ENCODE measurements at places on chromosomes 4 and X.

DNA sequence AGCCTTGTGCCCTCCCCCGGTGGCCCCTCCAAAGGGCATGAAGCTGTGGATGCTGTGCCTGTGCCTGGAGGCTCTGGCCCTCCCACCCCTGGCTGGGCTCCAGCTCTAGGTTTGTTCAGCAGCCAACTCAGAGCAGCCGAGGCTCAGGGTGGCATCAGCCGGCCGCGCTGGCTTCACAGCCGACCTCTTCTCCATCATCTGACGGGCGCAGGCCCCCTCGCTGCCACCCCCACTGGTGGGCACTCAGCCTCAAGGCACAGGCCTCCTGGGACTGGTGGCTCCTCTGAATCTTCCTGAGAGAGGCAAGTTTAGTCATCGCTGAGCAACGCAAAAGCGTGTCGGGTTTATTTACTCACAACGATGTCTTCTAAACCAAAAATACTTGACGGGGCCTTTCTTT is 46.0 kb downstream of the PCGF3 start:
- H3K27ac ChIP-seq: peak overlapping the region; percentile 43
- H3K4me3 ChIP-seq: no peak overlapping the region
- H3K36me3 ChIP-seq: peaks cover 30% of the 10 kb centered on the region
- no peaks in the 10 kb centered on the region for H3K4me1 ChIP-seq
- no peaks in the 10 kb centered on the region for H3K27me3 ChIP-seq

GRCh38 chr4:2451821-2452785 is 16.8 kb upstream of the RNF4 start:
- H3K36me3 ChIP-seq: no peaks in the 10 kb centered on the region
- no peaks in the 10 kb centered on the region for H3K27me3 ChIP-seq
- H3K4me1 ChIP-seq: no peaks in the 10 kb centered on the region
- no peak overlapping the region for H3K4me3 ChIP-seq
- DNase-seq: no peak
- no peak overlapping the region for H3K27ac ChIP-seq

GRCh38 chr4:44861756-44862155 is 135.4 kb upstream of the GNPDA2 start:
- no peak for DNase-seq
- H3K27me3 ChIP-seq: peaks cover 6% of the 10 kb centered on the region
- H3K4me3 ChIP-seq: no peak overlapping the region
- H3K27ac ChIP-seq: no peak overlapping the region
- H3K36me3 ChIP-seq: no peaks in the 10 kb centered on the region
- H3K4me1 ChIP-seq: peaks cover 4% of the 10 kb centered on the region

DNA sequence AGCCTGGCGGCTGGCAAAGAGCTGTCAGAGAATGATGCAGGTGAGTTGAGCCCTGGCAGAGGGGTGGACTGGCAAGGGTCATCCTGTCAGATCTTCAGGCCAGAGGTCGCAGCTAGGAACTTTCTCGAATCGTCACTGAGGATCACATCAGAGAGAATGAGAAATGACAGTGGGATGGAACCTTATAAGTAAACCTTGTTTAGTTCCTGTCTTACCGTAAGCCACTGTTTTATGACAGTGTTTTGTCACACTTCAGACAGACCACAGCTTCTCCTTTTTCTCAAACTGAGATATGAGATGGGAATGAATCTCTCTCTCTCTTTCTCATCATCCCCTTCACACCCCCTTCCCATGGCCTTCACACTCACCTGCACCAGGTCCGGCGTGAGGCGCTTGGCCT is 9.3 kb downstream of the DIPK2B start:
- no peak overlapping the region for H3K4me3 ChIP-seq
- no peak overlapping the region for H3K27ac ChIP-seq
- no peaks in the 10 kb centered on the region for H3K36me3 ChIP-seq
- peaks cover 15% of the 10 kb centered on the region for H3K4me1 ChIP-seq

- no peaks in the 10 kb centered on the region for H3K36me3 ChIP-seq
- peaks cover 4% of the 10 kb centered on the region for H3K27me3 ChIP-seq
- no peaks in the 10 kb centered on the region for H3K4me1 ChIP-seq
- H3K4me3 ChIP-seq: no peak overlapping the region
Observed at GRCh38 chrX:103158317-103158621, 56.6 kb upstream of the BEX4 start.

- no peak for DNase-seq
- no peak overlapping the region for H3K27ac ChIP-seq
- no peaks in the 10 kb centered on the region for H3K36me3 ChIP-seq
- H3K4me1 ChIP-seq: no peaks in the 10 kb centered on the region
- no peak overlapping the region for H3K4me3 ChIP-seq
Observed at GRCh38 chr4:186348433-186348832, 82.4 kb downstream of the F11 start.

DNA sequence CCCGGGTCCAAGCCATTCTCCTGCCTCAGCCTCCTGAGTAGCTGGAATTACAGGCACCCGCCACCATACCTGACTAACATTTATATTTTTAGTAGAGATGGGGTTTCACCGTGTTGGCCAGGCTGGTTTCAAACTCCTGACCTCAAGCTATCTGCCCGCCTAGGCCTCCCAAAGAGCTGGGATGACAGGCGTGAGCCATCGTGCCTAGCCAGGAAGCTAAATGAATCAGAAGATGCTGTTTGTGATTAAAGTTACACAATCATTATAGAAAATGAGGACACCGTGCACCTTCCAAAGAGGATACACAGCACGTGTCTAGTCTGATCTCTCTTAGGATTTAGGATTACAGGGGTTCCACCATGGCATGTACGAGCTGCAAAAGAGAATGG is 99.6 kb downstream of the DHRSX start:
- DNase-seq: no peak
- no peak overlapping the region for H3K27ac ChIP-seq
- peak overlapping the region; percentile 14 for H3K4me3 ChIP-seq

DNA sequence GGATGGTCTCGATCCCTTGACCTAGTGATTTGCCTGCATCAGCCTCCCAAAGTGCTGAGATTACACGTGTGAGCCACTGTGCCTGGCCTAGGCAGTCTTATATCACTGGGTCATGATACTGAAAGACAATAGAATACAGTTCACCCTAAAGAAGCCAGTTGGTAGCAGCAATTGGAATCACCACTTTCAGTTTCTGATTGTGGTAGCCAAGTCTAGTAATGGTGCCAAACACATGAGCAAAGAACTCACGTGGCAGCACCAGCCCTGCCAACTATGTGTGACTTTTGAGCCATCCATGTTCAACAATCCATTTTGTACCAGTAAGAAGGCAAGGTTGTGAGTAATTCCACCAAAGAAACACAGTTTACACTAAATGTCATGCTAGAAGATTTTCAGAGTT is 548.4 kb downstream of the KLHL13 start:
- no peaks in the 10 kb centered on the region for H3K27me3 ChIP-seq
- H3K36me3 ChIP-seq: peaks cover 2% of the 10 kb centered on the region
- H3K27ac ChIP-seq: no peak overlapping the region
- no peak for DNase-seq

DNA sequence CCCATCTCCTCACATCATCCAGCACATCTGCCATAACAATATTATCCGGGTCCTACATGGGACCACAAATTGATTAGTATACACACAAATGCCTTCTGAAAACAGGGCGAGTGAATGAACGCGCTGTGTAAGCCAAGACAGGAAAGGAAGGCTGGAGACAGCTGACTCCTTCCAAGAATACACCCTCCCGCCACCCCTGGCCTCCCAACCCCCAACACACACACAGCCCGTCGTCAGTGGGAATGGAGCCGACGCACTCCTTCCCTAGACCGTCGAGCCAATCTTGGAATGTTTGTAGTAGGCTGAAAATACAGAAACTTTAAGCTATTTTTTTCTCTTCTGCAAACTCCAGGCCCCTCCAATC is 319 bp upstream of the MAGEH1 start:
- H3K4me1 ChIP-seq: peaks cover 17% of the 10 kb centered on the region
- no peak overlapping the region for H3K27ac ChIP-seq
- peak overlapping the region; percentile 95 for H3K4me3 ChIP-seq
- peaks cover 20% of the 10 kb centered on the region for H3K27me3 ChIP-seq

DNA sequence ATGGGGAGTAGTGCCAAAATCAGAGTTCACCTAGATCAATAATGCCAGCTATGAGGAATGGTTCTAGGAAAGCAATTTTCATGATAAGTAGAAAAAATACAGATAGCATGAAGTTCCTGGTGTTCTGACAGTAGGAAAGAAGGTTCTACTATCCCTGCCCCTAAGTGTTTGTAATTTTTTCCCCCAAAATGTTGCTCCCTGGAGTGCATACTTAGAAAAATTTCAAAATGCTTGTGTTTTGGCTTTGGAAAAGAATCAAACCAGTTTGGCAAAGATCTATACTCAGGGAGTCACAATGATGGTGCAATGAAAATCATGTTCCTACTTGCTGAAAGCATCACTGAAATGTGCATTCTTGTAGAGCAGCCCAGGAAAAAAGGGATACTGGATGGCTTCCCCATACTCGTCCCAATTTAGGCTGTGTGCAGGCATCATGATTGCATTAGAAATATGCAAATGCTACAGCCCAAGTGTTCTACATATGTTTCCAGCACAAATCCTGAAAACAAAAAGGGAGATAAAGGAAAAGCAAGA is 74.7 kb downstream of the LPAR4 start:
- H3K27ac ChIP-seq: no peak overlapping the region
- H3K4me3 ChIP-seq: no peak overlapping the region
- DNase-seq: no peak
- H3K27me3 ChIP-seq: no peaks in the 10 kb centered on the region
- no peaks in the 10 kb centered on the region for H3K4me1 ChIP-seq

DNA sequence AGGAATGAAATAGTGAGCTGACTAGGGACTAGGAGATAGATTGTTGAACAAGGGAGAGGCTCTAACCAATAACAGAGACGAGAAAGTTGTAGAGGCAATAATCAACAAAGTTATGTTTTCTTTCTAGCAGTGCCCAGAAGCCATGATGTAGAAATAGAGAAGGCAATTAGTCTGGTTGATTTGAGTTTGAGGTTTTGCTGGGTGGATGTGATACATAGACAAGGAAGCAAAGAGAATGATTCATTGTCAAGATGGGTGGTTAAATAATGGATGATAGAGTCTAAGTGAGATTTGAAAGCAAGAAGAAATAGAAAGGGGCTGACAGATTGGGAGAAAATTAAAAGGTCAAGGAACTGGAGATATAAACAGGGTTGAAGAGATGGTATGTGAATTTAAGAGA is 11.2 kb downstream of the RBM41 start:
- DNase-seq: no peak
- no peaks in the 10 kb centered on the region for H3K27me3 ChIP-seq
- no peak overlapping the region for H3K4me3 ChIP-seq

- peaks cover 6% of the 10 kb centered on the region for H3K27me3 ChIP-seq
- no peak overlapping the region for H3K27ac ChIP-seq
- DNase-seq: no peak
- no peaks in the 10 kb centered on the region for H3K4me1 ChIP-seq
- no peak overlapping the region for H3K4me3 ChIP-seq
Observed at GRCh38 chr4:105106426-105106825, 40.2 kb upstream of the TET2 start.

DNA sequence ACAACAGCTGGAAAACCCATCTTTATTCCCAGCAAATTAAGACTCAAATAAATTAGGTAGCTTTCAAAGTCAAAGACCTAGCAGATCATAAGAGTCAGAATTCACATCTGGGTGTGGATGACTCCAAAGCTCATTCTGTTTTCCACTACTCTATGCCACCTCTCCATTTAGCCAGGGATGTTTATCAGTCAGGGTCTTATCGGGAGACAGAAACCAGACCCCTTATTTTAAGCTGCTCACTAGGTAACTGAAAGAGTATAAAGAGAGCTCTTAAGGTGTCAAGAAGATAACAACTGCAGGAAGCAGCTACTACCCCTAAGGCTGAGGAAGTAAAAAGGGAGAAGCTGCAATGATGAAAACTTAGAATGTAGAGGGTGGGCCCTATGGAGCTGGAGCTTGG is 333.7 kb upstream of the KLF3 start:
- H3K36me3 ChIP-seq: no peaks in the 10 kb centered on the region
- no peak overlapping the region for H3K4me3 ChIP-seq
- H3K27me3 ChIP-seq: no peaks in the 10 kb centered on the region
- H3K4me1 ChIP-seq: peaks cover 21% of the 10 kb centered on the region

GRCh38 chrX:42577936-42578470 is 200.0 kb downstream of the PPP1R2C start:
- H3K27ac ChIP-seq: no peak overlapping the region
- no peaks in the 10 kb centered on the region for H3K4me1 ChIP-seq
- no peaks in the 10 kb centered on the region for H3K36me3 ChIP-seq
- H3K4me3 ChIP-seq: no peak overlapping the region
- no peaks in the 10 kb centered on the region for H3K27me3 ChIP-seq

GRCh38 chr4:143538979-143539669 is 25.6 kb downstream of the SMARCA5 start:
- H3K27ac ChIP-seq: no peak overlapping the region
- no peak overlapping the region for H3K4me3 ChIP-seq
- DNase-seq: no peak
- H3K27me3 ChIP-seq: no peaks in the 10 kb centered on the region
- no peaks in the 10 kb centered on the region for H3K4me1 ChIP-seq
- H3K36me3 ChIP-seq: peaks cover 31% of the 10 kb centered on the region

GRCh38 chrX:9233141-9233540 is 199.2 kb upstream of the FAM9B start:
- H3K27ac ChIP-seq: no peak overlapping the region
- H3K4me3 ChIP-seq: no peak overlapping the region
- DNase-seq: no peak

GRCh38 chr4:10803713-10804343 is 119.3 kb upstream of the CLNK start:
- no peaks in the 10 kb centered on the region for H3K27me3 ChIP-seq
- H3K36me3 ChIP-seq: peaks cover under 1% of the 10 kb centered on the region
- H3K4me3 ChIP-seq: no peak overlapping the region
- H3K4me1 ChIP-seq: no peaks in the 10 kb centered on the region
- no peak for DNase-seq

DNA sequence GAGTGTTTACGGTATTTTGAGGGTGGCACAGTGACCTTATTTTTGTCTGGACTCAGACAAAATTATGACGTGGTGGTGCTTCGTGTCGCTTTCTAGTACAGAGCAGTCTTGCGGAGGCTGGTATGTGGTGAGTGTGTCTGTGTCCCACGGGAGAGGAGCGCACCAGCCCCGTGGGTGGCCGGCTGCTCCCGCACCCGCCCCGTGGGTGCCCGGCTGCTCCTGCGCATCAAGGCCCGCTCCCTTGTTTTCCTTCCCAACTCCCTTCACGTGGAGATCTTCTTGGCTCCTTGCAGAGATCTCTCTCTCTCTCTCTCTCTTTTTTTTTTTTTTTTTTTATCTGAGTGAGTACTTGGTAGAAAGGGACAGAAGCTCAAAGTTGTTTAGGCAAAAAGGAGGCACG is 12.2 kb upstream of the FAM149A start:
- H3K36me3 ChIP-seq: no peaks in the 10 kb centered on the region
- no peak for DNase-seq
- H3K27me3 ChIP-seq: peaks cover 2% of the 10 kb centered on the region
- no peak overlapping the region for H3K27ac ChIP-seq

- peak; percentile 69 for DNase-seq
- peak overlapping the region; percentile 97 for H3K27ac ChIP-seq
- no peaks in the 10 kb centered on the region for H3K27me3 ChIP-seq
Observed at GRCh38 chr4:8050555-8051206, 107.9 kb downstream of the ABLIM2 start.

- no peaks in the 10 kb centered on the region for H3K27me3 ChIP-seq
- H3K4me1 ChIP-seq: peaks cover 7% of the 10 kb centered on the region
- H3K4me3 ChIP-seq: no peak overlapping the region
Observed at GRCh38 chr4:19380600-19380999, 871.1 kb upstream of the SLIT2 start.

- no peaks in the 10 kb centered on the region for H3K4me1 ChIP-seq
- no peak for DNase-seq
- H3K36me3 ChIP-seq: peaks cover 9% of the 10 kb centered on the region
- no peak overlapping the region for H3K4me3 ChIP-seq
- no peak overlapping the region for H3K27ac ChIP-seq
Observed at GRCh38 chrX:65630771-65631170, 36.7 kb upstream of the MSN start.

GRCh38 chr4:89823416-89823815 is 13.5 kb downstream of the SNCA start:
- peaks cover 9% of the 10 kb centered on the region for H3K36me3 ChIP-seq
- no peak overlapping the region for H3K4me3 ChIP-seq
- no peak overlapping the region for H3K27ac ChIP-seq
- no peaks in the 10 kb centered on the region for H3K27me3 ChIP-seq

Measured in neural crest cell (in vitro differentiated cells).